ENCODE measurements at places on chromosomes 2 and 18. TPM values are rescaled to one million over a fixed set of nuclear protein-coding genes. Genes with fewer than 3 reads are reported as not detected.

CTNNA2 gene
- total RNA-seq: not detected

CNDP1 gene
- total RNA-seq: not detected

ANKRD29 gene
- 3.1 TPM for total RNA-seq

RAD51AP2 gene
- not detected for total RNA-seq

ATOH8 gene
- total RNA-seq: 2.3 TPM

CRYGC gene
- not detected for total RNA-seq

DSG2 gene
- 16.5 TPM for total RNA-seq

ALLC gene
- not detected for total RNA-seq

SEPTIN10 gene
- 25.6 TPM for total RNA-seq

ALPG gene
- not detected for total RNA-seq

CFAP65 gene
- total RNA-seq: not detected

SOX11 gene
- total RNA-seq: not detected

FAM237A gene
- not detected for total RNA-seq

DTNB gene
- total RNA-seq: 3.6 TPM

SLC30A3 gene
- not detected for total RNA-seq

NOSTRIN gene
- total RNA-seq: 5.1 TPM

TFCP2L1 gene
- total RNA-seq: 0.05 TPM

ALS2 gene
- total RNA-seq: 8.9 TPM

HTR2B gene
- total RNA-seq: not detected

TCF23 gene
- not detected for total RNA-seq

CCDC85A gene
- 0.10 TPM for total RNA-seq

LONRF2 gene
- total RNA-seq: 0.29 TPM

ADI1 gene
- 41.7 TPM for total RNA-seq

HRH4 gene
- not detected for total RNA-seq

HOXD13 gene
- 1.4 TPM for total RNA-seq

AOX1 gene
- total RNA-seq: not detected

AQP12A gene
- total RNA-seq: not detected

APCDD1 gene
- total RNA-seq: not detected

SCN9A gene
- total RNA-seq: 0.38 TPM

TMEM182 gene
- 6.5 TPM for total RNA-seq

KLHL30 gene
- 1.1 TPM for total RNA-seq

MARCO gene
- total RNA-seq: not detected

NETO1 gene
- total RNA-seq: not detected

EGR4 gene
- total RNA-seq: 2.2 TPM

C2orf15 gene
- 4.9 TPM for total RNA-seq

PRKAG3 gene
- total RNA-seq: not detected

LOXL3 gene
- total RNA-seq: 2.2 TPM

CLEC4F gene
- not detected for total RNA-seq

Measured in HT-29 (cell line).